Activated T-cell treated with anti-CD3 and anti-CD28 coated beads, Interleukin-2, amount 50 U/mL, for 48 hours (primary cell): ENCODE measurements at places on chromosomes 1 and 21.

GRCh38 chr1:207004931-207005830 lies 27.4 kb downstream of the C1orf116 start:
- DNase-seq, result peak; percentile 39

DNA sequence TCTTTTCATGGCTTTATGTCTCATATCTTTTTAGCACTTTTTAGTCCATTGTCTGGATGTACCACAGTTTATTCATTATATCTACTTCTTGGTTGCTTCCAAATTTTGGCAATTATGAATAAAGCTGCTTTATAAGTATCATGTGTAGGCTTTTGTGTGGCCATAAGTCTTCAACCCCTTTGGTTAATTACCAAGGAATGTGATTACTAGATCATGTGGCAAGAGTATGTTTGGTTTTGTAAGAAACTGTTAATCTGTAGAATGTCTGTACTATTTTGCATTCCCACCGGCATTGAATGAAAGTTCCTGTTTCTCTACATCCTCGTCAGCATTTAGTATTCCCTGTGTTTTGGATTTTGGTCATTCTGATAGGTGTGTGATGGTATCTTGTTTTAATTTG lies 31.5 kb downstream of the ZBTB40 start:
- DNase-seq, result no peak

GRCh38 chr1:55143684-55144083 lies 71.5 kb downstream of the USP24 start:
- DNase-seq, result no peak

DNA sequence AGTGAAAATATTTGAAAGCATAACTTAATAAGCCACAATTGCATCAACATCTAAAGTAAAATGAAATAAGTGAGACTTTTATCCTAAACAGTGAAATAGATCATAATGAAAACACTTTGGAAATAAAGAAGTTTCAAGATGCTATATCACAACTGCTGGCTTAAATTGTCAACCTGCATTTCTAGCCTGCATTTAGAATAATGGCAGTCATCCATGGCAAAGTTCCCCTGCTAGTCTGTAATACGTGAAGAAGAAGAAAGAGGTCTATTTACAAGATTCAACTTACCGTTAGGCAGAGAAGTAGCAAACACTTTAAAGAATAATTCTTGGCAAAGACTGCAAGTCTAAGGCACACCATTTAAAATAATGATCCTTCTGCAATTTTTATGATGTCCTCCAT lies 133.6 kb downstream of the DPYD start:
- DNase-seq, result no peak

DNA sequence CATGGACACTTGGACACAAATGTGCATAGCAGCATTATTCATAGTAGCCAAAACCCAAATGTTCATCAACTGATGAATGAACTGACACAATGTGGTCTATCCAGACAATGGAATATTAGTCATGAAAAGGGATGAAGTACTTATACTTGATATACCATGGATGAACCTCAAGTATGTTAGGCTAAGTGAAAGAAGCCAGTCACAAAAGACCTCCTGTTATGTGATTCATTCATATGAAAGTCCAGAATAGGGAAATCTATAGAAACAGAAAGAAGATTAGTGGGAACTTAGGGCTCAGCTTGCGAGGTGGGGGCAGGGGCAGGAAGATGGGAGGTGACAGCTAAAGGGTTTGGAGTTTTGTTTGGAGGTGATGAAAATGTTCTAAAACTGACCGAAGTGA lies 7.4 kb downstream of the KCNE1 start:
- DNase-seq, result no peak

DNA sequence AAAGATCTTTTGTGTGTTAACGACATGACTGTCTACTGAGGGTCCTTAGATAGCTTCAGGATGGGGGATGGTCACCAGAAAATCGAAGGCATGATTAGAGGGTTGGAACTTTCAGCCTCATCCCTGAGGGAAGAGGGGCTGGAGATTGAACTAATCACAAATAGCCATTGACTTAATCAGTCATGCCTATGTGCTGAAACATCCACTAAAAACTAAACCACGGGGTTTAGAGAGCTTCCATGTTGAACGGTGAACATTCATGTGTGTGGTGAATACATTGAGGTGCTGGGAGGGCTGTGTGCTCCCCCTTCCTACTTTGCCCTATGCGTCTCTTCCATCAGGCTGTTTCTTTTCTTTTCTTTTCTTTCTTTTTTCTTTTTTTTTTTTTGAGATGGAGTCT lies 17.0 kb downstream of the RBP7 start:
- no peak for DNase-seq
